Stimulated activated CD8-positive, alpha-beta memory T cell treated with anti-CD3 and anti-CD28 coated beads, Interleukin-7, amount 100 ng/mL, for 48 hours (primary cell): ENCODE measurements at places on chromosomes 12 and 14.

- no peak for DNase-seq
These were observed 51.0 kb downstream of the RTN1 start for GRCh38 chr14:59819446-59820088.

- no peak for DNase-seq
These were observed 215.4 kb upstream of the DIO2 start for GRCh38 chr14:80426683-80427082.

DNA sequence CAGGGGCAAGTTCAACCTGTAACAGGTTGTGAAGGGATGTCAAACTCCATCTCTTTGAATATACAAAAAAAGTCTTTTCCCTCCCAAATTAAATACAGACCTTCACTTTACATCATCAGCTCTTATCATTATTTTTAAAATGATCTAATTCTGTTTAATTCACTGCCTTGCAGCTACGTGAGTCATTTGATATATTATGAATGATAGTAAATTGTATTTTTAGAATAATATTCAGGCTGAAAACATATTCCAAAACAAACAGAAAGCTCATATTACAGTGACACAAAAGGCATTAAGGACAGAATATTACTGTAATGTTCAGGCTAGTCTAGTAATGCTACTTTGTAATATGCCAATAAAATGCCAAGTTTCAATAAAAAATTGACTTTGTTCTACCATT is 53.3 kb downstream of the BCAT1 start:
- no peak for DNase-seq

GRCh38 chr14:92553438-92553837 is 39.9 kb downstream of the RIN3 start:
- no peak for DNase-seq

- no peak for DNase-seq
These were observed 101.6 kb upstream of the PLXNC1 start for GRCh38 chr12:94046626-94047410.

GRCh38 chr12:109678719-109679118 is 34.9 kb upstream of the FAM222A start:
- DNase-seq = no peak

- no peak for DNase-seq
These were observed 180.4 kb upstream of the FKBP4 start for GRCh38 chr12:2614341-2614740.
